ENCODE measurements at places on chromosomes 4 and X. TPM values are rescaled to one million over a fixed set of nuclear protein-coding genes. Genes with fewer than 3 reads are reported as not detected.

MAGEA4 gene
- 47.7 TPM for total RNA-seq

CT45A5 gene
- total RNA-seq: not detected

GYG2 gene
- 5.2 TPM for total RNA-seq

TBC1D9 gene
- 28.6 TPM for total RNA-seq

SLC9B1 gene
- total RNA-seq: 9.3 TPM

USP17L5 gene
- not detected for total RNA-seq

SHISA3 gene
- total RNA-seq: not detected

BCORL1 gene
- total RNA-seq: 25.2 TPM

DNA sequence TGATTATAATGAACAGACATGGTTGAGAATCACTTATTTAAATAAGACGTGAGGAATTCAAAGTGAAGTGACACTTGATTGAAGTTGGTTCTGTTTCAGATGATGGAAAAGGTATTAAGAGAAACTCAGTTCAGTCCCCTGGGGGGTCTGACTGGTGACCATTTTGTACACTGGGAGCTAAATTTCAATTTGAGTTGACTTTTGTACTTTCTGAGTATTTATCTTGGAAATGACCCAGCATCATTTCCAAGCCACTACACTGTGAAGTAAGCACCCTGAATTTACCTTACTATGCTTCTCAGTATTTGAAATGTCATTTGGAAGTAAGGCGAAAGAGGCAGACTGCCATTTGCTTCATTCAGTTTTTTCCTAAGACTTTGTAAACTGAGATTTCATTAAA lies 73.4 kb downstream of the CNOT6L start:
- H3K4me1 ChIP-seq: no peaks in the 10 kb centered on the region
- no peak for DNase-seq

GRCh38 chrX:150899191-150899757 lies 806 bp upstream of the CD99L2 start:
- H3K36me3 ChIP-seq: no peaks in the 10 kb centered on the region
- H3K27me3 ChIP-seq: no peaks in the 10 kb centered on the region
- no peaks in the 10 kb centered on the region for H3K4me1 ChIP-seq
- peak overlapping the region; percentile 44 for H3K4me3 ChIP-seq
- peak; percentile 20 for DNase-seq

GRCh38 chr4:39274503-39274902 lies 91.7 kb downstream of the RFC1 start:
- H3K36me3 ChIP-seq: no peaks in the 10 kb centered on the region
- H3K4me3 ChIP-seq: no peak overlapping the region
- no peaks in the 10 kb centered on the region for H3K4me1 ChIP-seq
- no peak overlapping the region for H3K27ac ChIP-seq
- no peaks in the 10 kb centered on the region for H3K27me3 ChIP-seq

DNA sequence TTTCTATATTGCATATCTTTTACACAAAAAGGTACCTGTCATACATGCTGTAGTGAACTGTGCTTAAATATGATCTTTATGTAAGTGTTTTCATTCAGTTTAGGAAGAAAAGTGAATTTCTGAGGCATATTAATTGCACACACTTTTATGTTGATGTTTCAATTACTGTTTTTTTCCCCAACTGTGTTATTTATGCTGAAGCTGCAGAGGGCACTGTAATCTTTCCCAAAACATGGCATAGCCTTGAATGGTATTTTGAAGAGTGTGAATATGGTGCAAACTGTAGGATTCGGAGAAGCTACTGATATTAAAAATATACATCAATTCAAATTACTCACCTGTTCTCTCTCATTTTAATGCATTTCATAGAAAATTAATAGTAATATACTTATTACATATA lies 6.0 kb upstream of the CENPE start:
- H3K27me3 ChIP-seq: no peaks in the 10 kb centered on the region
- H3K36me3 ChIP-seq: no peaks in the 10 kb centered on the region

GRCh38 chrX:42456176-42456700 lies 321.7 kb downstream of the PPP1R2C start:
- DNase-seq: no peak
- no peak overlapping the region for H3K27ac ChIP-seq
- H3K4me1 ChIP-seq: no peaks in the 10 kb centered on the region

DNA sequence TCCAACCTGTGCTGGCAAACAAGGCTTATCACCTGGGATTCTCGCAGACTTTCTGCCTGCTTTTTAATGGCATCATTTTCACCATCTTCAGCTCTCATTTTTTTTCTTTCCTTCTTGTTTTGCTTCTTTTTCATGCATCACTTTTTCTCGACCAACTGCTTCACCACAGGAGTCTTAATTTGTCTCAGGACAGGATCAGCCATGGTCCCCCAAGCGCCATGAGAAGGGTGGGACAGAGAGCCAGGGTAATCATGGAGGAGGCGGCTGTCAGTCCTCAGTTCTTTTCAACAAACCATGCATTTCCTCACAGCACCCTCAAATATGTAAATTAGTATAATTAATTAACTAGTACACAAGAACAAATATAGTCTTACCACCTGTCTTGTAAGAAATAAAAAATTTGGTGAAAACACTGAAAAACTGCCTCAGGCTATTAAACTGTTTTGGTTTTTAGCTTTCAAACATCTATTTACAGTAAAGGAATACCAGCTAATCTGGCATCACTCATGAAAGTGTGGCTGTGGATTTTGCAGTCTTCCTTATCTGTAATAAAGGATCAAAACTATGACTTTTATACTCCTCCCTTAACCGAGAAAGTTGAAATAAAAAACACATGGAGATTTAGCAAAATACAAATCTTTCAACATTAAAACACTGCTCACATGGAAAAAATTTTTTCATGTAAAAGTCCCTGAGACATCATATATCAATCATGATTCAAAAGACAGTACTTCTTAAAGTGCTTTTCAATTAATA lies 19.1 kb downstream of the EIF4E start:
- H3K36me3 ChIP-seq: no peaks in the 10 kb centered on the region
- DNase-seq: no peak
- H3K4me3 ChIP-seq: no peak overlapping the region
- H3K4me1 ChIP-seq: no peaks in the 10 kb centered on the region

- H3K4me1 ChIP-seq: no peaks in the 10 kb centered on the region
- H3K27ac ChIP-seq: no peak overlapping the region
- H3K27me3 ChIP-seq: no peaks in the 10 kb centered on the region
These were observed 27.0 kb upstream of the RAB28 start for GRCh38 chr4:13511101-13511500.

DNA sequence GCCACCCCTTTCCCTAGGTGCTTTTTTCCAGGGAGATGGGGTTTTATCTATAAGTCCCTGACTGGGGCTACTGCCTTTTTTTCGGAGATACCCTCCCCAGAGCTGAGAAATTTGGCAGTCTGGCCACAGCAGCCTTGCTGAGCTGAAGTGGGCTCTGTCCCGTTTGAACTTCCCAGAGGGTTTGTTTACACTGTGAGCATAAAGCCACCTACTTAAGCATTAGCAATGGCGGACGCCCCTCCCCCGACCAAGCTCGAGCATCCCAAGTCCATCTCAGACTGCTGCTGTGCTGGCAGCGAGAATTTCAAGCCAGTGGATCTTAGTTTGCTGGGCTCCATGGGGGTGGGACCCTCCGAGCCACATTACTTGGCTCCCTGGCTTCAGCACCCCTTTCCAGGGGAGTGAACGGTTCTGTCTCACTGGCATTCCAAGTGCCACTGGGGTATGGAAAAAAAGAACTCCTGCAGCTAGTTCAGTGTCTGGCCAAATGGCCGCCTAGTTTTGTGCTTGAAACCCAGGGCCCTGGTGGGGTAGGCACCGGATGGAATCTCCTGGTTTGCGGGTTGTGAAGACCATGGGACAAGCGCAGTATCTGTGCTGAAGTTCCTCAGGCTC lies 456.4 kb upstream of the HTR2C start:
- no peak overlapping the region for H3K4me3 ChIP-seq
- no peaks in the 10 kb centered on the region for H3K27me3 ChIP-seq
- H3K27ac ChIP-seq: no peak overlapping the region
- DNase-seq: no peak
- no peaks in the 10 kb centered on the region for H3K4me1 ChIP-seq

DNA sequence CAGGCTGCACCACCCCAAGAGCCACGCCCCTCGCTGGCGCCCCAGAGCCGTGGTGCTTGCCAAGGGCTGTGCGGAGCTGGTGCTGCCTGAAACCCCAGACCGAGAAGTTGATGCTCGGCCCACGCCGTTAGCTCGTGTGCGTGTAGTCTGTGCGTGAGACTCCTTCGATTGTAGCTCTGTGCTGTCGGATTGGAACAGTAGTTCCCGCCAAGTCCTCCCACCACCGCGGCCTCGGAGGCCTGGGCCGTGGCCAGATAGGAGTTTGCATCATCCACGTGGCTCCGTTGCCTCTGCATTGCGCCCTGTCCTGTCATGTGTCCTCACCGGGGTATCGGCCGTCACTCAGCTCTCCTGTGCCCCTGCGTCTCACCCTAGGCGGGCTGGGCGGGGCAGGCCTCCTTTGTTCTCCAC lies 24.2 kb downstream of the TNIP2 start:
- H3K4me1 ChIP-seq: no peaks in the 10 kb centered on the region
- H3K27ac ChIP-seq: no peak overlapping the region
- no peak for DNase-seq

DNA sequence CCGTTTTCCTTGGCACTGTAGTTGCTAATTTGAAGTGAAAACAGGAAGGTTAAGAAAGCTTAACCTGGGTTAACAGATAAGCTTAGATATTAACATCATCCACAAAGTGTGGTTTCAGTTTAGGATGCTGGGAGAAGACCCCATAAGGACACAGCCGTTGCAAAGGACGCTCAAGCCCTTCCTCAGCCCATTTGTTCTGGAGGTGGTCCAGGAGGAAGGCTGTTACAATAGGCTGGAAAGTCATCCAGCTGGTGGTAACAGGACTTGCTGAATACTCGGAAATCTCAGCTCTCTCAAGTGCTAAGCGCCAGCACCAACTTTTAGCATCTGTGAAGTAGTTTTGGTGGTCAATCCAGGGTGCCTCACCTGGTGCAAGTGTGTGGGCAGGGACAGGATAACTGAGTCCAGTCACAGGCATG lies 14.2 kb downstream of the CHST7 start:
- H3K4me3 ChIP-seq: no peak overlapping the region
- H3K27ac ChIP-seq: no peak overlapping the region
- H3K36me3 ChIP-seq: no peaks in the 10 kb centered on the region
- H3K4me1 ChIP-seq: no peaks in the 10 kb centered on the region

- H3K4me3 ChIP-seq: peak overlapping the region; percentile 12
- H3K27ac ChIP-seq: no peak overlapping the region
- peaks cover 26% of the 10 kb centered on the region for H3K27me3 ChIP-seq
- no peaks in the 10 kb centered on the region for H3K36me3 ChIP-seq
- DNase-seq: no peak
These were observed 2.2 kb upstream of the SFRP2 start for GRCh38 chr4:153790962-153791551.

DNA sequence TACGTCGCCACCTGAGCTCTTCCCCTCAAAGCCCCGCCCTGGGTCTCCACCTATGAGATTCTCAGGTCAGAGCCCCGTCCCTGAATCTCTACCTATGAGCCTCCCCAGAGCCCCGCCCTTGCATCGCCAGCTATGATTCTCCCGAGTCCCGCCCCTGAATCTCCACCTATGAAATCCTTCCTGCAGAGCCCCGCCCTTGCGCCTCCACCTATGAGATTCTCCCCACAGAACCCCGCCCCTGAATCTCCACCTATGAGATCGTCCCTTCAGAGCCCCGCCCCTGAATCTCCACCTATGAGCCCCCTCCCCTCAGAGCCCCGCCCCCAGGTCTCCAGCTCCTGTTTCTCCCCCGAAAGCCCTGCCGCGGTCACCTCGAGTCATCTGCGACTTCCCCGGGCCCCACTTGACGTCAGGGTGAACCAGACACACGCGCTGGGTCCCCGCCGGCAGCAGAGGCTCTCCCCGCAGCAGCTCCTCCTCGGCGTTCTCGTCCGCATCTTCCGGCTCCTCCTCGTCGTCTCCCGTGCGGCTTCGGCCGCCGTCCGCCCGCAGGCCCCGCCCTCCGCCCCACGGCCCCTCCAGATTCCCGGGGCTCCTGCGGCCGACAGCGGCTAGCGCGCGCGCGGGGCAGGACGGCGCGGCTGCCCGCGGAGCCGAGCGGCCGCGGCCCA lies 393 bp downstream of the GTPBP6 start:
- no peaks in the 10 kb centered on the region for H3K27me3 ChIP-seq
- DNase-seq: peak; percentile 99
- H3K4me1 ChIP-seq: peaks cover 4% of the 10 kb centered on the region
- no peaks in the 10 kb centered on the region for H3K36me3 ChIP-seq
- peak overlapping the region; percentile 93 for H3K27ac ChIP-seq
- peak overlapping the region; percentile 96 for H3K4me3 ChIP-seq

DNA sequence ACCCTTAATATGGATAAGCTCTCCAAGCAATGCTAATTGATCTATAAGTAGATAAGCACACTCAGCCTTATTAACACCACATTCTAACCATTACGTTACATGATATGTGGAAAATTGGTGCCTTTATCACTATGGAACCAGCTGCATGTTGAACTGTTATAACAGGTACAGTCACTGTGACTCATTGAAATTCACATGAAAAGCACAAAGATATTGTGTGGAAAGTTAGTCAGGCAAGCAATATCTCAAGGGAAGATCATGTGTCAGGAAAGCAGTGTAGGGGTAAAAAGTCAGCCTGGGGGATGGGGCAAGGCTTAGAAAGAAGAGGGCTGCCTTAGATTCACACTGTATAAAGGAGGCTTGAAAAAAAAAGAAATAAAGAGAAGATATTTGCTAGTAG lies 313.7 kb upstream of the SMIM31 start:
- H3K4me3 ChIP-seq: no peak overlapping the region
- no peak for DNase-seq
- no peaks in the 10 kb centered on the region for H3K36me3 ChIP-seq
- H3K4me1 ChIP-seq: no peaks in the 10 kb centered on the region

GRCh38 chrX:153209347-153209746 lies 30.3 kb downstream of the MAGEA1 start:
- no peak overlapping the region for H3K27ac ChIP-seq
- DNase-seq: no peak
- H3K36me3 ChIP-seq: no peaks in the 10 kb centered on the region
- H3K4me3 ChIP-seq: no peak overlapping the region

GRCh38 chr4:28835501-28835900 lies 1884.7 kb upstream of the PCDH7 start:
- H3K27me3 ChIP-seq: no peaks in the 10 kb centered on the region
- no peaks in the 10 kb centered on the region for H3K36me3 ChIP-seq
- no peak overlapping the region for H3K27ac ChIP-seq
- H3K4me3 ChIP-seq: no peak overlapping the region
- no peak for DNase-seq
- no peaks in the 10 kb centered on the region for H3K4me1 ChIP-seq

DNA sequence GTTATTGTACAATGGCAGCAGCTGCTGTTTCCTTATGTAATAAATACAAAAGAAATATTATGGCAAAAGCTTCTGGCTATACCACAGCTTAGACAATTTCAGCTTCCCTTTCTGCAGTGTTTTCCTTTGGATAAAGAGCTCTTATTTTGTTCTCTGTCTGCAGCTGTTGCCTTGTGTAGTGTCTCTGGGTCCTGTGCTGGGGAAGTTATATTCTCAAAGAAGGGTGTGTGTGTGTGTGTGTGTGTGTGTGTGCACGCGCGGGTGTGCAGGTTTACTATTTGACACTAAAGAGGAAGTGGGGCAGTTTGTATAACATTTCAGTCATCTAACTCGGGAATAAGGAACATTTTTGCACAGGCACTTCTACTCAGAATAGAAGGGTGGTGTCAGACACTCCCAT lies 83.6 kb downstream of the REPS2 start:
- H3K4me1 ChIP-seq: no peaks in the 10 kb centered on the region
- H3K36me3 ChIP-seq: no peaks in the 10 kb centered on the region
- H3K4me3 ChIP-seq: no peak overlapping the region
- no peak overlapping the region for H3K27ac ChIP-seq
- no peaks in the 10 kb centered on the region for H3K27me3 ChIP-seq

All from prostate gland (tissue), 2 donors.